ENCODE measurements at places on chromosomes 12 and 14. TPM values are rescaled to one million over a fixed set of nuclear protein-coding genes. Genes with fewer than 3 reads are reported as not detected.

TMCC3 gene
- 23.4 TPM for polyA plus RNA-seq

GRCh38 chr12:91275321-91275720 lies 92.7 kb upstream of the DCN start:
- DNase-seq, result no peak

RTL1 gene
- polyA plus RNA-seq, result 60.5 TPM

DNA sequence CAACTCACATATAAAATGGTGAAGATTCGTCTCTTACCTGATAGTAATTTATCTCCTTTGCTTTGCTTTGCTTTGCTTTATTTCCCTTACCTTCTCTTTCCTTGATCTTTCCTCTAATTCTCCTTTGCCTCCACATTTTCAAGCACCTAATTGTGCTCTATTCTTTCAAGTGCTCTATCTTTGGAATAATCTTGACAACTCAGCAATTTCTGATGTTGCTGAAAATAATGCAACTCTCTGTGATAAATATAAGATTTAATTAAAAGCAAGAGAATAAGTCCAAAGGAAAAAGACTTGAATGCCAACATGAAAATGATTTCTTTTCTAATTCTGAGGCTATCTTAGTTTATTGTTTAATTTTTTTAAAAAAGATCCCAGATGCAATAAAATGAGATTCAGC lies 139.5 kb upstream of the SYT1 start:
- DNase-seq, result no peak

GRCh38 chr12:65965358-65965757 lies 141.1 kb downstream of the HMGA2 start:
- DNase-seq, result no peak

- DNase-seq, result no peak
These were observed 7.9 kb downstream of the ATF7 start for GRCh38 chr12:53618275-53618674.

DNA sequence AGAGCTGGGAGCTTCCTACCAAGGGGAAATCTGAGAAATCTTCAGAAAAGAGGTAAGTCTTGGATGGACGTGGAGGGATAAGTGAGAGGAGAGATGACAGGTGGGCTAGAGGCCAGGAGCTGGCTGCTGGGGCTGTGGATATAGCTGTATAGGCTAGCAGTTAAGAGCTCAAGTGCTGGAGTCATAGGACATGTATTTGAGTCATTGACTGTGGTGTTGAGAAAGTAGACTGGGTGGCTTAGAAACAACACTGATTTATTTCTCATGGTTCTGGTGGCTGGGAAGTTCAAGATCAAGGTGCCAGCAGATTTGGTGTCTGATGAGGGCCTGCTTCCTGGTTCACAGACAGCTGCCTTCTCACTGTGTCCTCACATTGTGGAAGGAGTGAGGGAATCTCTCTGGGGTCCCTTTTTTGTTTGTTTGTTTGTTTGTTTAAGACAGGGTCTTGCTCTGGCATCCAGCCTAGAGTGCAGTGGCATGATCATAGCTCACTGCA lies 151.1 kb upstream of the FUT8 start:
- no peak for DNase-seq

NINJ2 gene
- 5.5 TPM for polyA plus RNA-seq

GRCh38 chr12:20201733-20202132 lies 166.6 kb upstream of the PDE3A start:
- DNase-seq, result no peak

GRCh38 chr12:48988030-48988649 lies 10.0 kb downstream of the WNT1 start:
- no peak for DNase-seq

GRCh38 chr12:120197542-120197887 lies 3.0 kb upstream of the GCN1 start:
- no peak for DNase-seq

DNA sequence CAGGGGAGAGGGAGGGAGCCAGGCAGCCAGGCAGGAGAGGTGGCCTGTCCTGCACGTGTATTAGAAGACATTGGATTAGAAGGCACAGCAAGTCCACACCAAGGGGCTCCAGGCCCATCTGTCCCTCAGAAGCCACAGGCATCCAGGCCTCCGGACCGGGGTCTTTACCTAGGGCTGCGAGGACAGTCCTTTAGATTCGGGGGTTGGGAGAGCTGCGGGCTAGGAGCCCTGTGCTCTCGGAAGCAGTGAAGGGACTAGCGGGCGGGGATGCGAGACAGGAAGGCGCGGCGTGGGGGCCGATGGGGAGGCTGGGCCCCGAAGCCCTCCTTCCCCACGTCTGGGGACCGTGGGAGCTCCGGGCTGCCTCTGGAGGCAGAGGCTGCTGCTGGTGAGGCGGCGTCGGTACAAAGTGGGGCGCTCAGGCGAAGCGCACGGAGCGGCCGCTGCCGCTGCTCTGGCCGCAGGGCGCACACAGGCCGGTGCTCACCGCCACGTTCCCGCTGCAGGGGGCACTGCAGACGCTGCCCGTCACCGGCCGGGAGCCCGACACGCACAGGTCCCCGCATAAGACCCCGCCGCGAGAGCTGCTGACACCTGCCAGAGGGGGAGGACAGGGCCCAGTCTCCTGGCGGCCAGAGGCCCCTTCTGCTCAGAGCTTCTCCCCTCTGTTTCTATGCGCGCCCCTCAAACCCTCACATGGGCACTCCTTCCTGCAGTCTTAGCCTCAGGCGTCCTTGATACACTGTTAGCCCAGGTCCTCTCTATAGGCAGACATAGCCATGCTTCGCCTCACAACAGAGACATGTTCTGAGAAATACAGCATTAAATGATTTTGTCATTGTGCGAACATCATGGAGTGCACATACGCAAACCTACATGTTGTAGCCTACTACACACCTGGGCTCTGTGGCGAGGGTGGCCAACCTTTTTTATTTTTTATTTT lies 17.3 kb downstream of the KRT7 start:
- no peak for DNase-seq

GRCh38 chr12:3325736-3326135 lies 165.3 kb upstream of the PRMT8 start:
- DNase-seq, result no peak

DNA sequence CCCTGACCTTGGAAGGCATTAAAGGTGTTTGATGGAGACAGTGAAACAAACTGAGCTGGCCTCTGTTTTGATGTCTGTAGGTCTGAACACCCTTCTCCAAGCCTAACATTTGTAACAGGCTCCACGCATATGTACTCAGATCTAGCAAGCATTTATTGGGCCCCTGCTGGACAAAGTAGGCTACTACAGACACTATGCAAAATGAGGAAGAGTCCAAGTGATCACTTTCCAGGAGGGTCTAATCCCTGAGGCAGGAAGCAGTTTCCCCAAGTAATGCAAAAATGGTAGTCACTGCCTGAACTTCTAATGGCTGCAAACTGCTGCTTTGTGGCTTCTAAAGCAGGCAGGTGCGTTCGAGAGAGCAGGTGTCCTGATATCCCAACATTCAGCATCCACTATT lies 405.8 kb downstream of the MED13L start:
- no peak for DNase-seq

DNA sequence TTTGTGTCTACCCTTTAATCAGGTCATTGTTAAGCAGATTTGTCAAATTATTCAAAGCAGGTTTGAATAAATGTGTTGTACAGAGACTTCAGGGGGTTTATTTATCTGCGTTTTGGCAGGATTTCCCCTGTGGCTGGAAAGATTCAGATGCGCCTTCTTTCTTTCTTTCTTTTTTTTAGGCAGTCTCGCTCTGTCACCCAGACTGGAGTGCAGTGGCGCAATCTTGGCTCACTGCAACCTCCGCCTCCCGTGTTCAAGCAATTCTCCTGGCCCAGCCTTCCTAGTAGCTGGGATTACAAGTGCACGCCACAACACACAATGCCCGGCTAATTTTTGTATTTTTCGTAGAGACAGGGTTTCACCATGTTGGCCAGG lies 6.3 kb upstream of the NANOGNB start:
- no peak for DNase-seq

GRCh38 chr12:2008677-2009076 lies 4.4 kb upstream of the DCP1B start:
- no peak for DNase-seq

RGS6 gene
- 6.0 TPM for polyA plus RNA-seq

- DNase-seq, result no peak
These were observed 1253.9 kb downstream of the SLC16A7 start for GRCh38 chr12:60849723-60850122.

VPS29 gene
- 129 TPM for polyA plus RNA-seq

ARMH4 gene
- polyA plus RNA-seq, result 6.8 TPM

DNA sequence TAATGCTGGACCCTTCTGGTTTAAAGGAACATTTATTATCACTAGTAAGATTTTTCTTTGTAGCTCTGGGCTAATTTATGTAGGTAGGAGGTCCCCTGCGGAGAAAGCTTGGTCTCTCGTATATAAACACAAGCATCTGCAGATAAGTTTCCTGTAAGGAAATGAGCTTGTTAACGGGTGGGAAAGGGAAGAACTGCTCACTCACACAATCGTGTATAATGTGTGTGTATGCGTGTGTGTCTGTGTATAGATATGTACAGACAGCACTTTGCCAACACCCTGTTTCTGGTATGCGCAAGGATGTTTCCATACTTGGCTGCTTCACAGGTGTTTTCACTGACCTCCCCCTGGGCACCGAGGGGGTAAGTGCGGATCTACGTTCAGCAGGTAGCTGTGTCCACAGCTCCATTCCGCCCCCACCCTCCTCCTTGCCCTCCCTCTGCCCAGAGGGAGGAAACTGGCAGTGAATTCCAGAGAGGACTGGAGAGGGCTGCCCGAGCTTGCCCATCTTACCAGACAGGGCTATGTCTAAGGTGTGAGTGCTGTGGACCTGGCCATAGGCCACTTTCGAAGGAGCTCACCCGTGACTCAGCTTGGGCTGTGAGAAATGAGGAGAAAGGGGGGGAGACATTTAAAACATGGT lies 65.2 kb downstream of the NINJ2 start:
- DNase-seq, result no peak

- DNase-seq, result no peak
These were observed 1.8 kb downstream of the SPRING1 start for GRCh38 chr12:116735951-116736599.

TCL1B gene
- polyA plus RNA-seq, result 0.11 TPM

FSCB gene
- not detected for polyA plus RNA-seq

HOXC5 gene
- 0.52 TPM for polyA plus RNA-seq

- DNase-seq, result no peak
These were observed 437.0 kb downstream of the FSCB start for GRCh38 chr14:44070046-44070445.

DNA sequence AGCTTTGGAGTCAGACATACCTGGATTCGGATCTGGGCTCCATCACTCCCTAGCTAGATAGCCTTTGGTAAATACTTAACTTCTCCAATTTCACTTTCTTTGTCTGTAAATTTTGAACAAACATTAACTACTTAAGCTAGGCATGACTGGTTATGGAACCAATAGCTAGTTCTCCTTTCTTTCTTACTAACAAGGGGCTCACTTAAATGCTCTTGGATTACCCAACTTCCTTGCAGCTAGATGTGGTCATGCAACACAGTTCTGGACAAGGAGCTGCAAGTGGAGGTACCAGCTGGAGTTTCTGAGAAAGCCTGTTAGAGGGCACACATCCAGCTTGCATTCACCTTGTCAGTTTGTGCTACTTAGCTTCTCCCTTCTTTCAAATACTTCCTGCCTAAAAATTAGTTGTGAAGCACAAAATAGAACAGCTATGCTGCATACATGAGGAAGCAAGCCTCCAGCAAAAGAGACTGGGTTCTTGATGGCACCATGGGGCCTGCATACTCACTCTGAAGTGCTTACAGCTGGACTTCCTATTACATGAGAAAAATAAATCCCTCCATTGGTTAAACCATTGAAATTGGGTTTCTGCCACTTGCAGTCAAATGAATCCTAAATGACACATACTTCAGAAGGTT lies 210.1 kb upstream of the EEA1 start:
- DNase-seq, result no peak

GRCh38 chr12:56086608-56087007 lies 6.6 kb downstream of the ERBB3 start:
- DNase-seq, result no peak

DNA sequence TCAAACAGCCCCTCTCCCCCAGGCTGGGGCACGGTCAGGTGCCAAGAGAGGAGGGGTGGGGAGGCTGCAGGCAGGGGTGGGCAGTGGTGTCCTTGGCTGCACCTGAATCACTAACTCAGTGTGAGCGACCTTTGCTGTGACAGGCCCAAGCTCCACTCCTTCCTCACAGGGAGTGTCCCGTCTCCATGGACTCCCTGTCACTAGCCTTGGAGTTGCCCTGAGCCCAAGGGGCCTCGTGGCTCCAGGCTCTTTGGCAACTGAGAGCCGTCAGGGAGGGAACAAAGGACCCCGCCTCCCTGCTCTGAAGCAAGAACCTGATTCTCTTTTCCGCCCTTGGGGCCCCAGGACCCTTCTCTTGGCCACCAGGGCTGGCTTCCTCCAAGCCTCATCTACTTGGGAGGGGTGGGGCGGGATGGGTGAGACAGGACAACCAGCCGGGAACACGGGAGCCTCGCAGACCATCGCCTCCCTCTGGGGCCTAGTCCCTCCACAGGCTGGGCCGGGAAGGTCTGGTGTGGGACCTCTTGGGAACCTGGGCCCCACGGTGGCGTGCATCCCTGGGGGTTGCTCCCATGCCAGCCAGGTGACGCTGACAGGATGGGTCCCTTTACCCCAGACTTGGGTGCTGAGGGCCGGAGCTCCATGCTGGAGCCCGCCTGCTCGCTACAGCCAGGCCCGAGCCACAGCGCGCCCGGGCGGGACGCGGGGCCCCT lies 935 bp upstream of the ADSS1 start:
- DNase-seq, result no peak

GRCh38 chr12:89351489-89352241 lies 636 bp downstream of the DUSP6 start:
- no peak for DNase-seq

Data from forelimb muscle (tissue), 1 donor.